ENCODE measurements at places on chromosomes 7 and 10.

- DNase-seq, result no peak
Measured at GRCh38 chr7:107723255-107723654, 20.7 kb upstream of the CBLL1 start.

DNA sequence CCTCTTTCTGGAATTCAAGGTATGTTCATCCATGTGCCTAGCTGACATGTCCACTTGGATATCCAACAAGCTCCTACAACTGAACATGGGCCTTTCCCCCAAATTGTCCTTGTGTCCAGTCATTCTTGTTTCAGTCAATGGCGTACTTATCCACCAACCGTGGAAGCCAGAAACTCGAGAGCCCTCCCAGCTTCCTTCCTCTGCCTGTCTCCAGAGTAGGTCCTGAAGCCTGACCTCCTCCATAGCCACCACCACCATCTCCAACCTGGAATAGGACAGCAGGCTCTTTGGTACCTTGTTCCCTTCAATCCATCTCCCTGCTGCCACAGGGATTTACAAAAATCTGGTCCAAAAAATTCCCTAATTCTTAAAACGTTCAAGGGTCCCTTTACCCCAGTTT, 305.1 kb downstream of the RPS24 start:
- DNase-seq, result no peak

GRCh38 chr10:83991986-83992753, 147.1 kb upstream of the GHITM start:
- peak; percentile 33 for DNase-seq

DNA sequence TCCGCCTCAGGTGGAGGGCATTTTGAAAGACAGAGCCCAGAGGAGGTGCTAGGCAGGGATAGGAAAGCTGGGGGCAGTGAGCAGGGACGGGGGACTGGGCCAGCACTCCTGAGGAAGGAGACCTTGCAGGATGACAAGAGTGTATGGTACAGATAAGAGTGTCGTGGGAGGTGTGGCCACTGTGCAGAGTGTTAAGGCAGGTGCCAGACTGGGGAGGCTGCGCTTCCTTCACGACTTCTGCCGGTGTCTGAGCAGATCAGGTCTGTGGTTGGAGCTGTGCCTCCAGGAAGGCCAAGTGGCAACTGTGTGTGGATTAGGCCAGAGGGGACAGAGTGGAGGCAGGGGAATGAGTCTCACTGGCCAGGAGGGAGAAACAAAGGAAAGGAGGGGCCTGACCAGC, 161.7 kb downstream of the HIBADH start:
- no peak for DNase-seq

GRCh38 chr10:98028168-98028770, 2.2 kb downstream of the CRTAC1 start:
- DNase-seq, result peak; percentile 53

DNA sequence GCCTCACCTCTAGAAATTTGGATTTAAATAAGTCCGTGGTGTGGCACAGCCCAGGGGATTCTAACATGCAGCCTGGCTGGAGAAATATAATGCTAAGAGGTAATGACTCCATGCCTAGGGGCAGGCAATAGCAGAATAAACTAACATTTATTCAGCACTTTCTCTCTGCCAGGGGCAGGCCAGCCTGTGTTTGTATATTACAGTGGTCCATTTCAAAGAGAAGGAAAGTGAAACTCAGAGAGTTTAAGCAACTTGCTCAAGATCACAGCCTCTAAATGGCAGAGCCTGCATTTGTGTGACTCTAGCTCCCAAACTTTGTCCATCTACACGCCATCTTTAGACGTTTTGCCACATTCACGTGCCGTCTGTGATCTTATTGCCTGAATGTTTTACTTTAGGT, 6.7 kb upstream of the LRRC18 start:
- DNase-seq, result no peak

GRCh38 chr7:124364283-124364682, 331.4 kb upstream of the TMEM229A start:
- DNase-seq, result no peak

DNA sequence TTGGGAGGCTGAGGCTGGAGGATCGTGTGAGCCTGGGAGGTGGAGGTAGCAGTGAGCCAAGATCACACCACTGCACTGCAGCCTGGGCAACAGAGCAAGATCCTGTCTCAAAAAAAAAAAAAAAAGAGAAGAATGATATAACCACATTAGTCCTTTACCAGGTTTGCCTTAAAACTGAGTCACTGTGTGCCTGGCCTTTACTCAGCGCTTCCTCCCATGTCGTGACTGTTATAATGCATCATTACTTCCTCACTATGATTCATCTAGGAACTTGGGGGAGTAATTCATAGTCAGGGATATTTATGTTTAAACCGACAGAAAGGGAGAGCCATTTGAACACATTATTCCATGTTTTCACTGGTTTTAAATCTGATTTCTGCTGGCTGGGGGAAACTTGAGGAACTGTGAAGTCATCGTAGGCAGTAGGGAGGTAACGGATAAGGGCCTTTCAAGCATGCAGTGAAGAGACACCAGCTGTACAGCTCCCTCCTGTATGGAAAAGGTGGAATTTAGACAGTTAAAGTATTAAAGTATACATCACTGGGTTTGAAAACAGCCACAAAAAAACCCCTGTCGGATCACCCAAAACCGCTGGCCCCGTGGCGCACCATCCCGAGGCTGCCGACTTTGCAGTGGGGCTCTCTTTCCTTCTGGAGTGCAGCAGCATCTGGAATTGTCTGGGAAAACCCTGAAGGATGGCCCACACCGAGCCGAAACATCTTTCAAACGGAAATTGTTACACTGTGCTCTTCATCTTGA, 119.8 kb downstream of the NKX6-2 start:
- DNase-seq, result no peak

GRCh38 chr7:130383187-130383980, 3.1 kb downstream of the CPA1 start:
- DNase-seq, result no peak

GRCh38 chr7:27155816-27156507, 513 bp downstream of the HOXA7 start:
- DNase-seq, result no peak

DNA sequence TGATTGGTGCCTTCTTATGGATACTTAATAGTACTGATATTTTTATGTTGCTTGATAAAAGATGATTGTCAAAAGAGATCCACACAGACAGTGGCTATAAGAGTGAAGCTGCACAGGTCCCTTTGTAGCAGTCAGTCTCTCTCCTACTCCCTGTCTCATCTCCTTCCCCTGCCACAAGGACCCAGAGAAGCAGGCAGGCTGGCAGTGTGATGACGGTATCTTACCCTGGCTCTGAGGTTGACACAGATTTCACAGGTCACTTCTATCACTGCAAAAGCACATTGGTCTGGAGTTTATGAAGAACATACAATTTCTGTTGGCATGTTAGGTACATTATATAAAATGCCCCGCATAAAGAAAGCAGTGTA, 64.4 kb upstream of the AHR start:
- no peak for DNase-seq

- no peak for DNase-seq
Measured at GRCh38 chr7:66304536-66304935, 99.4 kb downstream of the TPST1 start.

DNA sequence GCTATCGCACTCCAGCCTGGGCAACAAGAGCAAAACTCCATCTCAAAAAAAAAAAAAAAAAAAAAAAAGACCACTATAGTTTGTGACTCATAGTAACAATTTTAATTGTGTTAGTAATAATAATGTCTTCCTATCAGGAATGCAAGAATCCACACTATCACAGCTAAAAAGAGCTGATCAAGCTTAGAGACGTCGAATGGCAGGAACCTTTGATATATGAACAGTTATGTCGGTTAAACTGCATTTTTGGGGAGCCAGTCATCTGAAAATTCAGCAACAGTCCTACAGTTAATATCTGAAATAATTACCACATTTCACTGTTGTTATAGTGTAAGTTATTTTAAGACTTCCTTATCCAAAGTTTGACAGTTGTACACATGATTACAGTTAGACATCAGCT, 8.8 kb downstream of the PHYH start:
- DNase-seq, result no peak

- no peak for DNase-seq
Measured at GRCh38 chr10:110778211-110778610, 93.5 kb upstream of the PDCD4 start.

- DNase-seq, result no peak
Measured at GRCh38 chr7:122136078-122136477, 8.0 kb downstream of the AASS start.

DNA sequence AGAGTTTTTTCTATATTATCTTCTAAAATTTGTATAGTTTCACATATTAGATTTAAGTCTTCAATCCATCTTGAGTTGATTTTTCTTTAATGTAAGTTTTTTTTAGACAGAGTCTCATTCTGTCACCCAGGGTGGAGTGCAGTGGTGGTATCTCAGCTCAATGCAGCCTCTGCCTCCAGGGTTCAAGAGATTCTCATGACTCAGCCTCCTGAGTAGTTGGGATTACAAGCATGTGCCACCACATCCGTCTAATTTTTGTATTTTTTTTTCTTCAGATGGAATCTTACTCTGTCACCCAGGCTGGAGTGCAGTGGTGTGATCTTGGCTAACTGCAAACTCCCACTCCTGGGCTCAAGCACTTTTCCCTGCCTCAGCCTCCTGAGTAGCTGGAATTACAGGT, 143.4 kb upstream of the ZNF92 start:
- no peak for DNase-seq

DNA sequence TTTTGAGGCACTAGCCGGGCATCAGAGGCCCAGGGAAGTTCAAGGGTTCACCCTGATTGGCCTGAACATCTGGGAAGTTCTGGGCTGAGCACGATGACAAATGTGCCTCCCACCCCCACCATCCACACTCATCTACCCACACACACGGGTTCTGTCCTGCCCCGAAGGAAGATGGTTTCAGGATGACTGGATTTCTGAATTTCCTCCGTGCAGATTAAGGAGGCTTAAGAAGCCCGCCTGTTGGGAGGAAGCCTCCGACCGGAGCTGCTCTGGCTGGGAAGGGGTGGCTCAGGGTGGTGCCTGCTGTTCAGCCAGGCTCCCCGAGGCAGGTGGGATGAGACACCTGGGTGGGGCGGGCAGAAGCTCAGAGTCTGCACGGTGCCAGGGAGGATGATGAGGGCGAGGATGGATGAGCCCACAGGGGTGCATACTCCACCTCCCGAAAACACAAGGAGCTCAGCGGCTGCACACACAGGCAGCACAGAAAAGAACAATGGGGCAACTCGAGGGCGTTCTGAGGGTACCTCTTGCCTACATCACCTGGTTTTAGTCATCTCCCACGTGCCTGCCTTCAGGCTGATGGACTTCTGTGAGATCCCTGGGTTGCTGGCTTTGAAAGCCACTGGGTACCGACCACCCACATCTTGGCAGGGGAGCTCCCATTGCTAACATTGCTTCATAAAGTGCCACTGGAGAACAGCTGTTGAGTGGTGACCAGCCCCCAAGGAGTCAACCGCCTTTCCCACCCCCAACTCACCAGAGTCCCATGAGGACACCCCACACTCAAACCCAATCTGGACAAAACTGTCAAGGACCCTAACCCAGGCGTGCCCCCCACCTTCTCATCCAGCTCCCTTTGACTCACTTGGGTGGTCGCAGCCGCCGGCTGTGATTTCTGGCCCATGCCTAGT, 41.2 kb downstream of the CALML3 start:
- no peak for DNase-seq

Measured in renal pelvis (tissue), 12 donors.